ENCODE measurements at places on chromosomes 5 and 9. TPM values are rescaled to one million over a fixed set of nuclear protein-coding genes. Genes with fewer than 3 reads are reported as not detected.

GRCh38 chr5:32713770-32714381 is 2.8 kb downstream of the NPR3 start:
- peak; percentile 23 for DNase-seq

DNA sequence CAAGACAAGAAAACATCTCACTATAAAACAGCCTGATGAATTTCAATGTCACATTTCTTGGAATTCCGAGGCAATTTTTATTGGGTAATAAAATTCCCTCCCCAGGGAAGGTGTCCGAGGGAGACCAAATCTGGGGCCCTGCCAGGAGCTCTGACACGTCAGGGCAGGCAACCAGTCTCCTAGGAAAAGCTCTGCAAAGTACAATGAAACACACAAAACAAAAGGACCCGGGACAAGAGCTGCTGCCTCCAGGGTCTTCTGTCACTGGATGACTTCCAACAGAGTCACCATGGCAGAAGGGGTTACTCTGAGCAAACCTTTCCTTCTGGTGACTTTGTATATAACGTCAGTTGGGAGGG is 50.8 kb downstream of the SAXO1 start:
- DNase-seq = no peak

DNA sequence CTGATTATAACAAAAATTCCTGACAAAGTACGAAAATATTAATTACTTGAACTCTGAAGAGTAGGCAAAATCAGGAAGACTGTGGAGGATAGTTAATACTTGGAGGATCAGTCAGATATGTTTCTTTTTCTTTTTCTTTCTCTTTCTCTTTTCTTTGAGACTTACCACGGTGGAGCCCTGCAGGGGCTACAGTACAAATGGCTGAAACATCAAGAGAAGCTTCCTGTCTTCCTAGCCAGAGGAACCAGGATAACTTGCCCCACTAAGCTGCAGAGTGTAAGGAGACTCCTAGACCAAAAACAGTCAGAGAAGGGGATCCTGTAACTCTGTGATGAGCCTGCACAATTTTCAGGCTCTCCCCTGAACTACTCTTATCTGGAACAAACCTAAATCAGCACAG is 324.6 kb upstream of the TYRP1 start:
- DNase-seq = no peak

- no peak for DNase-seq
Measured at GRCh38 chr9:136943291-136944211, 987 bp downstream of the FBXW5 start.

GRCh38 chr9:135098400-135099105 is 11.1 kb downstream of the OLFM1 start:
- DNase-seq = no peak

- DNase-seq = peak; percentile 68
Measured at GRCh38 chr9:134381671-134382516, 55.6 kb downstream of the RXRA start.

OBP2B gene
- not detected for polyA plus RNA-seq

GRCh38 chr5:7329712-7330111 is 66.2 kb upstream of the ADCY2 start:
- DNase-seq = no peak

DNA sequence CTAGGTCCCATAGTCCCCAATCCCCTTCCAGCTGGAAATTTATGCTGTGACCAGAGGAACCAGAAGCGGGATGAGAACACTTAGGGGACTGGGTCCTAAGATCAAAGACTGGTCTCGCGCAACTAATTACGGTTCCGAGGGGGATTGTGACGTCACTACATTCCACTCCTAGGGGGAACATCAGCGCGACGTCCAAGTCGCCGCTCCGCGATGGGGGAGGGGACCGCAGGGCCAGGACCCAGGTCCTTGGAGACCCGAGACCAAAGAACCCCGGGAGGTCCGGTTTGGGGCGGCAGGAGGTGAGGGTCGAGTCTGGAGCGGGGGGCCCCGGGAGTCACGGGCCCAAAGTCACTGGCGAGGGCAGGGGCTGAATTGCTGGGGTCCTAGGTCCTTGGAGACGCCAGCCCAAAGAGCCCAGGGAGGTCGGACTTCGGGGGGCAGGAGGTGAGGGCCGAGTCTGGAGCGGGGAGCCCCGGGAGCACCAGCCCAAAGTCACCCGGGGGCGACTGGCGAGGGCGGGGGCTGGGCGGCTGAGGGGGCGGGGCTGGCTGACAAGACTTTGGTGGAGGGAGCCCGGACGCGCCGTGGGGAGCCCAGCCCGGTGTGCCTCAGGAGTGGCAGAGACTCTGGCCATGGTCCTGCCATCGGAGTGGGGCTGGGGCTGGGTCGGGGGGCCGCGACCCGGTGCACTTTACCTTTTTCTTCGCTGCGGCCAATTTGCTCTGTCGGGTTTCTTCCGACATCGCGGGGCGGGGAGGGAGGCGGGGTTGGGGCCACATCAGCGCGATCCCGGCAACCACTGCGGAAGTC is at the start of gene GOLGA2:
GOLGA2 (minus strand) TSS at position 810 of the 810 bp plus-strand sequence; CDS start at position 779, 31 bp downstream.
- no peak for DNase-seq

RUFY1 gene
- polyA plus RNA-seq = 38.3 TPM

DIPK1B gene
- 24.8 TPM for polyA plus RNA-seq

DOCK2 gene
- polyA plus RNA-seq = 1.2 TPM

TMEM252 gene
- polyA plus RNA-seq = 0.03 TPM

GRCh38 chr5:15807248-15807647 is 307.3 kb downstream of the FBXL7 start:
- no peak for DNase-seq

DNA sequence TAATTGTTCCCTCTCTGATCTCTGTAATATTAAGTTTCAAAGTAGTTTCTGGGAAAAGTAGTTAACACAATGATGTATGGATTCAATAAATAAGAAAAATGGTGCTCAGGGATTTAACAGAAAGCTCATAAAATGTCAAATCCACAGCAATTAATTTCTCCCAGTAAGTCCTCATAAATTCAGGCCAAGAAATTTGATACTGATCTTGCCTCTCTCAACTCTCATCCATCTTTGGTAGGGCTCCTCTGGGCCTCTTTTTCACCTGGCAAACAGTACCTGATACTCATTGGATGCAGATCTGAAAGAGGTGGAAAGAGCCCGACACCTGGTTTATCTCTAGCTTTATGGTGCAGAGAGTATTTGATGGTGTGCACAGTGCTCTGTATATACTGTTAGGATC is 106.1 kb downstream of the STK32A start:
- DNase-seq = no peak

- DNase-seq = no peak
Measured at GRCh38 chr5:125258615-125259014, 512.2 kb upstream of the ZNF608 start.

GRCh38 chr5:59582746-59583145 is 310.8 kb downstream of the PDE4D start:
- no peak for DNase-seq

GRCh38 chr9:134002796-134003195 is 10.7 kb upstream of the VAV2 start:
- DNase-seq = no peak

GRCh38 chr5:32508806-32509805 is 64.6 kb upstream of the ZFR start:
- no peak for DNase-seq
